ENCODE measurements at places on chromosomes 13 and 19. TPM values are rescaled to one million over a fixed set of nuclear protein-coding genes. Genes with fewer than 3 reads are reported as not detected.

The FCGBP gene
- total RNA-seq = 0.26 TPM

The PRRG2 gene
- total RNA-seq = 8.4 TPM

The CEACAM3 gene
- total RNA-seq = not detected

The CCDC8 gene
- total RNA-seq = 0.18 TPM

The WDR88 gene
- 0.37 TPM for total RNA-seq

The ZNF534 gene
- total RNA-seq = not detected

The C1QTNF9B gene
- total RNA-seq = not detected

- DNase-seq = no peak
These were observed 3.8 kb upstream of the RBM26 start for GRCh38 chr13:79409828-79410227.

- no peak for DNase-seq
These were observed 500 bp upstream of the JUNB start for GRCh38 chr19:12790628-12791344.

DNA sequence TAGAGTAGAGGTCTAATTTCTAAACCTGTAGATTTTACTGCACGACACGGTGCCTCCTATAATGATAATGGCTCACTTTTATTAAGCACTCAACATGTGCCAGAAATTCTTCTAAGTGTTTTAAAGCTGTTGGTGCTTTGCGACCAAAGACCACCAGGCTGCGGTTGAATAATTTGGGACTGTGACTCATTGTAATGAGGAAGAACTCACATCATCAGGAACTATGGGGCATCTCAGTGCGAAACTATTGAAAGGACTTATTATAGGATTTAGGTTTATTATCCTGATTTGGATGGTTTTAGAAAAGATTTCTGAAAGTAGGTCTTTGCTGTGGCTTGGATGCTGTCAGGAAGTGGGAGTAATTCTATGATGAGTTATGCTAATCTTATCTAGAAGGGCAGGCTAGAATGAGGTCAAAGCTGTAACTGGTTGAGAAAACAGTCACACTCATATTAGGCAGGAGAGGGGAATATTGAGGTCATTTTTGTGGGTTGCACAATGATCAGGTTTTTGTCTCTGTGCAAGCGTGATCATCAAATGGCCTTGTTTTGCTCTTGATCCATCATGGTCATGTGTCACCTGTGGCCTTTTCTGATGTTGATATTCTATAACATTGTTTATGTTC lies 266.8 kb downstream of the PCDH20 start:
- DNase-seq = no peak

- no peak for DNase-seq
These were observed 35.3 kb downstream of the CEBPG start for GRCh38 chr19:33408538-33409434.

- DNase-seq = no peak
These were observed 448.9 kb downstream of the DCT start for GRCh38 chr13:94030415-94031119.

- DNase-seq = no peak
These were observed 1317.1 kb downstream of the SLITRK1 start for GRCh38 chr13:82565201-82565600.

DNA sequence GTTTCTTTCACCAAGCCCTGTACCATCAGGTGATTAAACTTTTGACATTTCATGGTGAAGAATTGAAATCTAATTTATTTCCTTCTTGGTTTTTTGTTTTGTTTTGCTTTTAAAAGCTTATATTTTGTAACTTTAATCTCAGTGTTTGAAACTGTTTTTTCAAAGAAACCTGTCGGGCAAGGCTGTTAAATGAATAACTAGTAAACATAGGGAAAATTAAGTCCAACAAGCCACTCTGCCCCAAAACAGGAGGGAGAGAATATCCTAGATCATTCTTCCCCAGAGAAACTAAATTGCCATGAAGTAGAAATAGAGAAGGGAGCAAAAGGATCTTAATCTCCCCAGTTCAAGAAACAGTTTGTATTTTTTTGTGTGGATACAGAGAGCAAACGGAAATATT lies 98.2 kb downstream of the FREM2 start:
- no peak for DNase-seq

DNA sequence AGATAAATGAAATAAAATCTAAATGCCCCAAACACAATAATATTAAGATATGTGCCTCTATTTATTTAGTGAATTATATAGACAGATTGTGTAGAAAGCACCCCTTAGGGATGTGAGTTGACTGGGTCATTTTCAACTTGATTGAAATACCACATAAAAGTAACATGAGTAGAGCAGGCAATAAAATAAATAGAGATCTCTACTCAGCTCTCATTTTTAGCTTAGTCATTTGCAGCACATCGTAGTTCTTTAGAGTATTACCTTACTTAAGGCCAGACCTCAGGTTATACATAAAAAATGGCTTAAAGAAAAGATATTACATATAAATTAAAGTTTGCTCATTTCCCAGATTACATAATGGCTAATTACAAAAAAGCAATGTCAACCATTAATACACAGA lies 1525.6 kb upstream of the PRR20A start:
- DNase-seq = no peak

DNA sequence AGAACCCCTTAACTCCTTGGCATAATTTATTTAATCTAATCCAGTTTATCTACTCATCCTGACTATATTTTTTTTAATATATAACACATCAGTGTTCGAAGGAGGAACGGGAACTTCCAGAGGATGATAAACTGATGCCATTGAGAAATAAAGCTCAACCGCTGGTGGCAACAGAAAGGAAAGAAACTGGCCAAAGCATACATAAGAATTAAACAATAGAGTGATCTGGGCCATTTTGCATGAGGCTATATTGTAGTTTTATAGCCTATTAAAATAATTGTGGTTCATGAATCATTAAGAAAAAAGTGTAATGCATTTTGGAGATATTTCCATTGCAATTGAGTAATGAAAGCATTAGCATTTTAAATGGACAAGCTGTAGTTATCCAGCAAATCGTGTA lies 94.2 kb downstream of the FRY start:
- DNase-seq = no peak

- no peak for DNase-seq
These were observed 54.6 kb downstream of the TRPM4 start for GRCh38 chr19:49212016-49212701.

DNA sequence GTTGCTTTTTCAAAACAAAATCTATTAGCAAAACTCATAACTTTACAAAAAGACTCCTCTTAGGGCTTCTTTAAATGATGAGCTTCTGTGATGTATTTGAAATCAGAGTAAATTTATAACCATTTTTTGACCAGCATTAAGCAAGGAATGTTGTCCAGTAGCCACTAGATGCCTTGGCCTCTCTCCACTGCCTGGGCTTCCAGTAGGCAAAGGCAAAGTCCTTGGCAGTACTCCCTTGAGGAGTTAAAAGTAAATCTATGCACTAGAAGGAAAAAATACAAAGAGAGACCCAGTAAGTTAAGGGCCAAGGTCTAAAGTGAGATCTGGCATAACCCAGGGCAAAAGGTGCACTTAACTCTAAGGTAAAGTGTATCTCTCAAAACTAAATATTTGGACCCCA lies 9.5 kb downstream of the SERPINE3 start:
- DNase-seq = no peak

DNA sequence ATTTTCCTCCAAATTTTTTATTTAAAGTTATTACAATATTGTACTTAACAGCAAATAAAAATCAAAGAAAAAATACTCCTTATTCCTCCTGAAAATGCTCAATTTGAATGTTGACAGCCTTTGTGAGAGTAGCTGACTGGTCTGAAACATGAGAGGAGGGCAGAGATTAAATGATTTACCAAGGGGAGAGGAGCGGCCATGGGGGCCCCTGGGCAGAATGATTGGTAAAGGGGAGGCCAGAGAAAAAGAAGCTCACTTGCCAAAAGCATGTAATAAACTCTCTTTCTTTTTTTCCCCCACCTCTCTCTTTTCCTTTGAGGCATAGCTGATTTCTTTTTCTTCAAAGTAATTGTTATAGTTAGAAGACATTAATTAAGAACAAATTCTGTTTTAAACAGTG lies 30.1 kb upstream of the FNDC3A start:
- no peak for DNase-seq
